ENCODE measurements at places on chromosomes 11 and 22. TPM values are rescaled to one million over a fixed set of nuclear protein-coding genes. Genes with fewer than 3 reads are reported as not detected.

The IFITM1 gene
- total RNA-seq, result 82.9 TPM

The APOL5 gene
- not detected for total RNA-seq

The MIOX gene
- not detected for total RNA-seq

The DRD4 gene
- total RNA-seq, result 0.15 TPM

The PGA4 gene
- total RNA-seq, result 0.17 TPM

The TECTA gene
- total RNA-seq, result under 0.01 TPM

The FAM180B gene
- total RNA-seq, result not detected

The BACE1 gene
- 22.7 TPM for total RNA-seq

The PARVG gene
- total RNA-seq, result not detected

The RCOR2 gene
- total RNA-seq, result 8.6 TPM

The SMTNL1 gene
- total RNA-seq, result not detected

The PIH1D2 gene
- 1.8 TPM for total RNA-seq

The IFTAP gene
- total RNA-seq, result 31.4 TPM

The B3GAT3 gene
- 41.5 TPM for total RNA-seq

The APOA4 gene
- not detected for total RNA-seq

The EXPH5 gene
- 0.59 TPM for total RNA-seq

The SLCO2B1 gene
- total RNA-seq, result not detected

The PNPLA5 gene
- not detected for total RNA-seq

All from bronchus fibroblast of lung (primary cell).